CD4-positive, alpha-beta memory T cell (primary cell): ENCODE measurements at places on chromosomes 4 and X. TPM values are rescaled to one million over a fixed set of nuclear protein-coding genes. Genes with fewer than 3 reads are reported as not detected.

ODAM gene
- not detected for total RNA-seq

CXCR3 gene
- 32.5 TPM for total RNA-seq

DNA sequence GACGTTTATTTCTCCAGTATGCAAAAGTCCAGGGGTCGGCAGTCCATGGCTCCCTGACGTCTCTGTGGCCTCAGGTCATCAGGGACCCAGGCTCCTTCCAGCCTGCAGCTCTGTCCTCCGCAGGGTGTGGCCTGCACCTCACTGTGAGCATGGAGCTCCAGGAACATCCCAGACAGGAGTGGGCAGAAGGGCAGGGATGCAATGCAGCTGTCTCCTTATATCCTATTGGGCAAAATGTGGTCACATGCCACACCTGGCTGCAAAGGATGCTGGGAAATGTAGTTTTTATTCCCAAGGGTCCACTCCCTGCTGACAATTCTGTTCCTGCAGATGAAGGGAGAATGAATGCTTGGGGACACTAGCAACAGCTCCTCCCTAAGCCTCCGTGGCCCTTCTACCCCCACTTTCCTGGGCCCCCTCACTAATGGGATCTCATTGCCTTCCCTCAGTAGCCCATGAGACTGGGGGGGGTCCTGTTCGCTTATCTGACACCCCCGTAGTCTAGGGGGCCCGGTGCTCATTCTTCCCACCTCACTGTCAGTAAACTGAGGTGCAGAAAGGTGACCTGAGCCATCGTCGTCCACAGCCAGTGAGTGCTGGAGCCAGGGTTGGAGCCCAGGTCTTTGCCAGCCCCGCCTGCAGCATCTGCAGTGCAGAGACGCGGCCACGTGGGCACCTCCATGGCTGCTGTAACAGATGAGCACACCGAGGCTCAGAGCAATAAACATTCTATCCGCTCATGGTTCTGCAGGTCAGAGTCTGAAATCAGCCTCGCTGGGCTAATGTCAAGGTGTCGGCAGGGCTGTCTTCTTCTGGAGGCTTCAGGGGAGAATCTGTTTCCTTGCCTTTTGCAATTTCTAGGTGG, 5.9 kb upstream of the GRPEL1 start:
- H3K36me3 ChIP-seq = no peaks in the 10 kb centered on the region
- H3K4me3 ChIP-seq = no peak overlapping the region
- no peaks in the 10 kb centered on the region for H3K27me3 ChIP-seq
- H3K4me1 ChIP-seq = peaks cover 8% of the 10 kb centered on the region
- H3K27ac ChIP-seq = no peak overlapping the region

STARD8 gene
- total RNA-seq = 0.86 TPM

GRCh38 chr4:140607852-140608251, 39.1 kb upstream of the UCP1 start:
- H3K36me3 ChIP-seq = no peaks in the 10 kb centered on the region
- no peaks in the 10 kb centered on the region for H3K4me1 ChIP-seq
- H3K27ac ChIP-seq = no peak overlapping the region
- DNase-seq = no peak
- H3K27me3 ChIP-seq = no peaks in the 10 kb centered on the region
- H3K4me3 ChIP-seq = no peak overlapping the region

DNA sequence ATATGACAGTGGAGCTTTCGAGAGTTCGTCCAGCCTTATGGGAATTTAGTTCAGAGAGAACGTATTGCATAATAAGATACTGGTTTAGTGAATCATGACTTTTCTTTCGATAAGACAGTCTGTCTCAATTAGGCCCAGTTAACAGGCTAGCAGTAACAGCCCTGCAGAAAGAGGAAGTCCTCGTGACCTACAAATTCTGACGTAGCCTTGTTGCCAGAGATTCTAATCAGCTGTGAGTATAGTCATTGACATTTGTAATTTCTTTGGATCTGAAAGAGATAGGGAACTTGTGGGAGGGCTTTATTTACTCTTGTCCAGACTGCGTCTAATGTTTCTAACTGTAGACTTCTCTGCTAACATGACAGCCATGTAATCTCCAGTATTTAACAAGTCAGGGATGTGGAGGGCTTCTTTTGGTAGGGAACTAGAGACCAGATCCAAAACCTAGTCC, 15.8 kb downstream of the ART3 start:
- H3K27ac ChIP-seq = no peak overlapping the region
- no peak overlapping the region for H3K4me3 ChIP-seq
- H3K36me3 ChIP-seq = no peaks in the 10 kb centered on the region
- H3K27me3 ChIP-seq = no peaks in the 10 kb centered on the region
- DNase-seq = peak; percentile 4

- no peak overlapping the region for H3K27ac ChIP-seq
- no peaks in the 10 kb centered on the region for H3K4me1 ChIP-seq
- H3K27me3 ChIP-seq = no peaks in the 10 kb centered on the region
- no peak for DNase-seq
- no peak overlapping the region for H3K4me3 ChIP-seq
- no peaks in the 10 kb centered on the region for H3K36me3 ChIP-seq
Measured at GRCh38 chrX:16175329-16176061, 8.2 kb downstream of the MAGEB17 start.

DNA sequence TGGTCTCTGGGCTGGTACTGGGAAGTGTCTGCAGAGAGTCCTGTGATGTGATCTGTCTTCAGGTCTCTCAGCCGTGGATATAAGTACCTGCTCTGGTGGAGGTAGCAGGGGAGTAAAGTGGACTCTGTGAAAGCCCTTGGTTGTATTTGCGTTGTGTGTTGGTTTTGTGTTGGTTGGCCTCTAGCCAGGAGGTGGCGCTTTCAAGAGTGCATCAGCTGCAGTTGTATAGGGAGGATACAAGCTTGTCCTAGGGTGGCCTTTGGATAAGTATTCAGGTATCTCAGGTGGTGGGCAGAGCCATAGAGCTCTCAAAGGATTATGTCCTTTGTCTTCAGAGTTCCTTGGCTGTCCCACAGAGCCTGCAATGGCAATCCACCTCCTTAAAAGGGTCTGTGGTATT, 111.6 kb downstream of the MAGEB17 start:
- H3K27ac ChIP-seq = no peak overlapping the region
- no peaks in the 10 kb centered on the region for H3K27me3 ChIP-seq
- no peaks in the 10 kb centered on the region for H3K4me1 ChIP-seq
- no peak for DNase-seq
- H3K4me3 ChIP-seq = no peak overlapping the region

DNA sequence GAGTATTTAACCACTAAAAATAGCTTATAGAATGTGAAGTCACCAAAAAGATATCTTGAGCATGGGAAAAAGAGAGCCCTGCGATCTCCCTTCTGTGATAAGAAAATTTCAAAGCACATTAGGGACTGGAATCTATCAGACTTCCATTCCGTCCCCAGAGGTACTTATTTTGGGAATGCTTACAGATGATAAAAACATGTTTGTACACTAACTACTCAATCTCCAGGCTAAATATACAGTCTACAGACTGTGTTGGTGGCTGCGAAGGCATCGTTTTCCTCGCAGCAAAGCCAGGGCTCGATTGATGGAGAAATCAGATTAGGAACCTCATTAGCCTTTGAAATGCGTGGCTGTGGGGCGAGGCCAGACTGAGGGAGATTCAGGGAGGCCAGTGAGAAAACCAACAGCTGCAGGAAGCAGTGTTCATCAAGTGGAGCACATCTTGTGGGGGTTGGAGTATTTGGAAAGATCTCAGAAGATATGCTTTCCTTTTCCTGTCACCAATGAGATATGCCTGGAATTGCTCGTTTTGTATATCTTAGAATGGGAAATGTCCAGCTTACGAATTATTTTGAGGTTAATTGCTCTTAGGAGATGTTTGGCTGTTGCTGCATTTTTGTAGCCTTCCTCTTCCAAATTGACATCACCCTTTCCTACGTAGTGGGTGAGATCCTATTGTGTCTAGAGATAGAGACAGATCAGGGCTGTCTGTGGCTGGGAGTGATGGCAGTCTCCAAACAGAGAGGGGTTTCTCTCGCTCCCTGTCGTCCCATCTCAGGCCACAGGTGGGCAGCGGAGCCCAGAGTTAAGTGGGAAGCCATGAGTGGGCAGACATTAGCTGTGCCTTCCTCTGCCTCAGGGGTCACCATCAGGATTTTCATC, 224.9 kb upstream of the FAT1 start:
- no peak overlapping the region for H3K27ac ChIP-seq
- no peak for DNase-seq
- H3K4me3 ChIP-seq = no peak overlapping the region

RPA4 gene
- total RNA-seq = 0.41 TPM

DNA sequence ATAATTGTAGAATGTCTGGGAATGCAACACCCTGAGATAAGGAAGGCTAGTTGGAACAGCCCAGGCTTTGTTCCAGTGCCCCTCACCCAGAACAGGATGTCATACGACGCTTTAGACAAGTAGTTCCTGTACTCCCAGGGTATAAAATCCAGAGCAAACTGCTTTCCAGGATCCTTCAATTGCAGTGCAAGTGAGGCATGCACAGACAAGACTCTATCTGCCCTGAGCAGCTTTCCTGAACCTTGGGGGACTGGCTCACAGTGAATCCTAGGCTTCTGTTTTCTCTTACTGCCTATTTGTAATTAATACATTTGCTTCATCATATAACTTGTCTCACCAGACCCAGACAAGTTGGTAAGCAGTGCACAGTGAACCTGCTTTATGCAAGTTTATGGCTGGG, 48.4 kb upstream of the IL9R start:
- H3K4me3 ChIP-seq = no peak overlapping the region
- DNase-seq = no peak
- H3K36me3 ChIP-seq = no peaks in the 10 kb centered on the region
- H3K27ac ChIP-seq = no peak overlapping the region
- H3K4me1 ChIP-seq = no peaks in the 10 kb centered on the region

NR3C2 gene
- total RNA-seq = 46.0 TPM

- H3K36me3 ChIP-seq = no peaks in the 10 kb centered on the region
- H3K27ac ChIP-seq = no peak overlapping the region
- no peaks in the 10 kb centered on the region for H3K4me1 ChIP-seq
- H3K27me3 ChIP-seq = no peaks in the 10 kb centered on the region
- DNase-seq = no peak
Measured at GRCh38 chr4:68630371-68630770, 40.1 kb downstream of the UGT2B15 start.

CSN1S1 gene
- not detected for total RNA-seq

- no peaks in the 10 kb centered on the region for H3K4me1 ChIP-seq
- H3K27ac ChIP-seq = no peak overlapping the region
- no peak overlapping the region for H3K4me3 ChIP-seq
- no peaks in the 10 kb centered on the region for H3K36me3 ChIP-seq
- peaks cover 4% of the 10 kb centered on the region for H3K27me3 ChIP-seq
Measured at GRCh38 chr4:165563851-165564250, 185.0 kb downstream of the CPE start.

DNA sequence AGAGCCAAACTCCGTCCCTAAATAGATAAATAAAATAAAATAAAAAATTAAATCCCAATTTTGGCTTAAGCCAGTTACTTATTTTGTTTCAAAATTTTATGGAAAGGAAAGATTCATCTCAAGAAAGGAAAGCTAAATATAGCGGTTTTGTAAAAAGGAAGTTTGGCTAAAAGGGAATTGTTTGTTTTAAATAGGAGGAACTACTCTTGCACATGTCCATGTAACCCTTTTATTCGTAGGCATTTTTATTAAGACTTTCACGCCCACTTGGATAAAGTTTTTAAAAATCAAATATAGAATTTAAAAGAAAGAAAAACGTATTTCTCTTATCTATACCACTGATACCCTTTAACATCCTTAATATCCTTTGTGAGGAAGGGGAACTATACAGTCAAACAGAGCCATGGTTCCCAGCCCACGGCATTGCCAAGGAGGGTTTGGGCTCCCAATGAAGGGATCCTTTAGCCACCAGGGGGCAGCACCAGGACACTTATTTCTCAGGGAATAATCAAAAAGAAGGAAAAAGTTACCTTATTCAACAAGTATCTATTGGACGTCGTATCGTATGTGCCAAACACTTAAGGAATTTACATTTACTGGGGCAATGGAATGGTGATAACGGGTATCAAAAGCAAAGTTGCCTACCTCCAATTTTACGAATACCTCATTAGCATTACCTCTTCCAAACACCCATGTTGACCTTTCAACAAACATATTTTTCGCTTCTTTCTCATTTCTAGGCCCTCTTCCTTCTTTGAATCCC, 27.7 kb downstream of the CDKN2AIP start:
- H3K27me3 ChIP-seq = no peaks in the 10 kb centered on the region
- no peak overlapping the region for H3K4me3 ChIP-seq

S100G gene
- not detected for total RNA-seq

DNA sequence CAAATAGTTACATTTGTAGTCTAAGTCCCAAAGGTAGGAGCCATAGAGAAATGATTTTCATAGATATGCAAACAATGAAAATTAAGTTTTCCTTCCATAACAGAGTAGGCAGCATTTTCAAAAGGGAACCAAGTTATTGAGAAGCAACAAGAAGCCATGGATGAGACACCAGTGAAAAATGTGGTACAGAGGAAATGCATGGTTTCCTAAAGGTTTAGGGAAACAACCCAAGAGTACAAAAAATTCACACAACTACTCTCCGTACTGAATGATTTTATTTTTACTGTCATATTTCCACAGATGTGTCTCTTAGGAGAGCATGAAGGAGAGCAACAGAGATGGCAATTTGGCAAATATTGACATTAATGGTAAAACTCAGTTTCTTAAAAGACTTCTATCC, 1408.9 kb upstream of the PCDH7 start:
- no peaks in the 10 kb centered on the region for H3K36me3 ChIP-seq
- H3K27me3 ChIP-seq = no peaks in the 10 kb centered on the region
- no peak overlapping the region for H3K4me3 ChIP-seq
- no peaks in the 10 kb centered on the region for H3K4me1 ChIP-seq
- H3K27ac ChIP-seq = no peak overlapping the region
